Left renal pelvis (tissue), 4 donors: ENCODE measurements at places on chromosomes 7 and 10. TPM values are rescaled to one million over a fixed set of nuclear protein-coding genes. Genes with fewer than 3 reads are reported as not detected.

PRKG1 gene
- polyA plus RNA-seq = 13.6 TPM

ARL5B gene
- polyA plus RNA-seq = 43.2 TPM

CALY gene
- polyA plus RNA-seq = not detected

TCTN3 gene
- polyA plus RNA-seq = 67.8 TPM

CDHR3 gene
- polyA plus RNA-seq = 5.9 TPM

VGF gene
- polyA plus RNA-seq = 0.10 TPM

TUBB8 gene
- polyA plus RNA-seq = 0.57 TPM

DNA sequence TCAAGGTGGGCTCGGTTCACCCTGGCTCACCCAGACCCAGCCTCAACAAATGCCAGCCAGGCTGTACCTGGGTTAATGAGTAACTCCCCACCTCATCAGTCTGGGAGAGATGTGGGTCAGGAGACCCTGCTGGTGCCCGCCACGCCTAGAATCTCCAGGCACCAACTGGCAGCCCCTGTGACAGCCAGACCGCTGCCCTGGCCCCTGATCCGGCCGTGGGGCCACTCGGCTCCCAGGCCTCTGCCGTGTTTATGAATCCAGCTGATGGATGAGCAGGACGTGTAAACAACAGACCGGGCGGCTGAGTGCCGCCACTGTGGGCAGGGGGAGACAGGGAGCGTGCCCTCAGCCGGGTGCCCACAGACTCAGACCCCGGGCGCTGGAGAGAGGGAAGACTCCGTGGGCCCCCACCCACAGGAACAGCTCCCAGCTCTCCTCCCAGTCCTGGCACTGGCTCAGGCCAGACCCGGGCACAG lies 34.0 kb upstream of the PDGFA start:
- no peak for DNase-seq

DNA sequence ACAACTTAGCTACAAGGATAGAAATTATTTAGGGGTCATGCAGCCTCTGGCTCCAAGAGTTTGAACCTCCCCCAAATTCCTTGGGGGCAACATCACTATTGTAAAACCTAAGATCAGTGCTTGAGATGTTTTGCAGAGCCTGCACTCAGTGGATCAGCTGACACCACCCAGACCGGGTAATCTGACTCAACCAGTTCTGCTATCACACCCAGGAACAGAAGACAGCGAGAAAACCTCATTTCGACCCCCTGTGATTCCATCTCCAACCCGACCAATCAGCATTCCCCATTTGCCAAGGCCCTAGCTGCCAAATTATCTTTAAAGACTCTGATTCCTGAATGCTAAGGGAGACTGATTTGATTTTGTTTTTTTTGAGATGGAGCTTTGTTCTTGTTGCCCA lies 5.2 kb downstream of the TACR2 start:
- DNase-seq = no peak

GRCh38 chr10:110873951-110874350 lies 2.2 kb downstream of the PDCD4 start:
- no peak for DNase-seq

DNA sequence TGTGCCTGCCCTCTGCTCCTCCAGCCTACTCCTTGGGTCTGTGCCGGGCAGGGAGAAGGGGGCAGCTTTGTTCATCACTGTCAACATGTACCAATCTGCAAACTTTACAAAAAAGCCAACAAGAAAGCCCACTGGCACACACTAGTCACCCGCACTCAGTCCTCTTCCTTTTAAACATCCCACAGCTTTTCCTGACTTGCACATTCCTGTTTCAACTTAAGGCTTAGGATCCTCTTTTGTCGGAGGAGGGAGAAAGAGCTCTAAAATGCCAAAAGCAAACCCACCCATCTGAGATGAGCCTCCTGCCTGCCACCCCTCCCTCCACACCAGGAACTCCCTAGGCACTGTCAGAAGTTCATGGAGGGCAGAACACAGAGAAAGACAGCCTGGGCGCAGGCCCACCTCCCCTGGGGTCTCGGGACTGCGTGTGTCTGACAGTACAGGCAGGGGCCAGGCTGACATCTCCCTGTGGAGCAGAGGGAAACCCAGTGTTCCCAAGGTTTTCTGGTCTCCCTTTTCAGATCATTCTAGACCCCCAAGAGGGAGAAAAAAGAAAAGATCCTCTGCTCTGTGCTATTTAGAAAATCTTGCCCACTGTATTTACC lies 5.4 kb downstream of the PDIA4 start:
- DNase-seq = no peak

DNA sequence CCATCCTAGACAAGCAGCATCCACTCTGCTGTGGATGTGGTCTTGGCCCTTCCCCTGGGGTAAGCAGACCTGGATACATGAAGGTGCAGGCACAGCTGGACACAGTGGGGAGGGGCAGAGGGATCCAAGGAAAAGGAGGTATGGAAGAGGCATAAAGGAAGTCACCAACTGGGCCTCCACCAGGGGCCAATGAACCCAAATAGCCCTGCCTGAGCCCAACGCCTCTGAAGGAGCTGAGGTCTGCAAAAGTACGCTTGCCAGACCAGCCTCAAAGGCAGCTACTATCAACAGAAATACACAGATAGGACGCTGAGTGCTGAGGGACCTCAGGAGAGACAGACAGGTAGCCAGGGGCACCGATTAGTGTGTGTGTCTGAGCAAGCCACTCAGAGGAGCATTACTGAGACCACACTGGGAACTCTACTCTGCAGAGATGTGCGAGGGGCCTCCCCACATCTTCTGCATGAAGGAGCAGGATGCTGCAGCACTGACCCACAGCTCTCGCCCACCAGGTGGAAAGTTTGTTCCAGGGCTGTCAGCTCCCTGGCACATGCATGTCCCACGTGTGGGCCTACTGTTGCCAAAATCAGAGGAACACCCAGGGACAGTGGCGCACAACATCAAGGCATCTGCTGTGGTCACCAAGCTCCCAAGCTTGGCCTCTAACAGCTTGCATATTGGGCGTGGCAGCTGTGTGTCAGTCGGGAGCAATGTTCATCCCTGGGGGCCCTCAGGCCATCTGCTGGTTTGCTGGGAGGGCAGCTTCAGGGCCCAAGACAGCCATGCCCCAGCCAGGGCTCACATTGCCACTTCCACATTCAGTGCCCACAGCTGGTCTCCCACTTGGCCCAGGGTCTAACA lies 40.0 kb downstream of the MKI67 start:
- DNase-seq = no peak

DNA sequence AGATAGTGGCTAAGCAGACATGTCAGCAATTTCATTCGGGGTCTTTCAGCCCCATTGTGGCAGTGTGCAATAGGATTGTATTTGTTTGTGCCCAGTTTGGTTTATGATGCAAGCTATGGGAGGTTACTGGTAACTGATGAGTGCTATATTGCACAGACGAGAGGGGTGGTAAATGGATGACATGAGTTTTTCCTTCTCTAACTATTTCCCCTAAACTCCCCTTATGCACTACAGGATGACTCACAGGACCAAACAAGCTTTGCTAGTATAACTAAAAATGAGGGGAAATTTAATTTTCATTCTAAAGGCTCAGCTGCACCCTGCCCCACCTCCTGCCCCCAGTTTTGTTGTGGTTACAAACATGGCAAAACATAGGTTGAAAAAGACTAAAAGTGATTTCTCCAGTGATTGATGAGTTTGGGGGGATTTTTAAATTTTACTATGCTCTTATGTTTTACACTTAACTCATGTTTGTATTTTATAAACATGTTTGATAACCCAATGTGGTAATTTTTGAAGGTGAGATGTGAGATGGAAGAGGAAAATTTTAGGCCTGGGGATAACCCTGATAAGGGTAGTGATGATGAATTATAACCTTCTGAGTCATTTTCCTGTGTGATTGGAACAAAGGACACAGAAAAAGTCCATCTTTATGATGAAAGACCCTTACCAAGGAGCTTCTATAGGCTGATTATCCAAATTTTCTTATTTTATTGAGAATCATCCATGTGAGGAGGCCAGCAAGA lies 60.8 kb upstream of the NAMPT start:
- no peak for DNase-seq

DNA sequence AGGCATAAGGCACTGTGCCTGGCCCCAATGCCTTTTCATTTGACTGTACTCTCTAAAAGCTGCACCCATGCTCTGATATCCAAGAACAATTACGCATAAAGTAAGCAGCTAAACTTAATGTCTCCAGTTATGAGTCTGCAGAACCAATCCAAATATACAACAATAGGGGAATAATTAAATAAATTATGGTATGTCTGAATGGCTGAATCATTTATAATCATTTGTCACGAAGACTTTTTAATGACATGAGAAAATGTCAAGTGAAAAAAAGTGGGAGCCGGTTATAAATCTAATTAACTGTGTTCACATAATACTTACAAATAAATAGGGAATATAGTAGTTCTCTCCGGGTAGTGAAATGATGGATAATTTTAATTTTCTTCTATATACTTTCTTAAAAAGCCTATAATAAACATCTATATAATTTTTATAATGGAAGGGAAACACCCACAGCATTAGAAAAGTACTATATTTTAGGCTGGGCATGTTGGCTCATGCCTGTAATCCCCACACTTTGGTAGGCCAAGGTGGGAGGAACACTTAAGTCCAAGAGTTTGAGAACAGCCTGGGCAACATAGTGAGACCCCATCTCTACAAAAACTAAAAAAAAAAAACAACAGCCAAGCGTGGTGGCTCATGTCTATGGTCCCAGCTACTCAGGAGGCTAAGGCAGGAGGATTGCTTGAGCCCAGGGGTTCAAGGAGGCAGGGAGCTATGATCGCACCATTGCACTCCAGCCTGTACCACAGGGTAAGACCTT lies 14.2 kb downstream of the SLC37A3 start:
- DNase-seq = no peak

- no peak for DNase-seq
Measured at GRCh38 chr10:22550732-22551131, 163.6 kb downstream of the PIP4K2A start.

- DNase-seq = no peak
Measured at GRCh38 chr10:89296220-89296648, 5.6 kb upstream of the IFIT2 start.

DNA sequence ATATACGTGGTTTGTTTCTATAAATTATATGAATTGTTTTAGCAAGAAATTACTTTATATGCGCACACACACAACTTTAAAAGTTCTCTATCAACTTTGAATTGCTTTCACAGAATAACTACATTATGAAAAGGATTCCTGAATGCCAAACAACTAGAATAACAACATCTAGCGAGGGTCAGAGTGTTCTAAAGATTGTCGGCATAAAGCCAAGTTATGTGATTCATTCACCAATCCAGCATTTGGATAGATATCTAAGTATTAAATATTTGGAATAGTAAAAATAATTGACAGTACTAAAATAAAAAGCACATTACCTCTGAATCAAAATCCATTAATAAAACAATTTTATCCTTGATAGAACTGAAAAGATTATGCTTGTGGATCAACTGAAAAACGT lies 125.3 kb upstream of the AMPH start:
- DNase-seq = no peak

DNA sequence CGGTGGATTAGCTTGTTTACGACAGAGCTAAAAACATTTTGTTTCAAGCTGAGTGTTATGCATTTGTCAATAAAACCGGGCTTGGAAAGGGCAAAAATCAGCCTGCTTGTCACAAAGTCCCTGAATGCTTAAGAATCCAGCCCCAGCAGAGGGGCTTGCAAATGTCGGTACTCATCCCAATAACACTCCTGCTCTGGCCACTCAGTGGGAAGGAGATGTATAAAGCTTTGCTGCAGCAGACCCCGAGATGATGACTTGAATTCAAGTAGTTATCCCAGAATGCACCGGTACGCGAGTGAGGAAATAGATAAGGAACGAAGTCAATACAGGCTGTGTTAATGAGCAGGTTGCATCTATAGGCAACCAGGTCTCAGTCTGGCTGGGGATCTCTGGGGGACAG lies 662.3 kb downstream of the CCSER2 start:
- DNase-seq = no peak

DNA sequence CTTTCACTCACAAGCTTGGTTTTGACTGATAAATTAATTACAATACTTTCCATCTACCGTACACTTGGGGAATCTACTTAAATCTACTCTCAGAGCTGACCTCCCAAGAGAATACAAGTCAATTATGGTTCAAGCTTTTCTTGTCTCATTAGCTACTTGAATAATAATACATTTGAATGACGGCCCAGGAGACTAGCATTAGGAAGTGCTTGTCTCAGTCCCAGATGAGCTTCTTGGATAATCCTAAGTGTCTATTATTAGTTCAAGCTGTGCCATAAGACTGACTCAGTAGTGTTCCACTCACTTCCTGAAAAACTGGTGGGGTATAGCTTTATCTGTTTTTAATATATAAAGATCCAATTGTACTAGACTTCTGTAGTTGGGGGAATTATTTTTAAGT lies 100.2 kb downstream of the GNAT3 start:
- no peak for DNase-seq

DNA sequence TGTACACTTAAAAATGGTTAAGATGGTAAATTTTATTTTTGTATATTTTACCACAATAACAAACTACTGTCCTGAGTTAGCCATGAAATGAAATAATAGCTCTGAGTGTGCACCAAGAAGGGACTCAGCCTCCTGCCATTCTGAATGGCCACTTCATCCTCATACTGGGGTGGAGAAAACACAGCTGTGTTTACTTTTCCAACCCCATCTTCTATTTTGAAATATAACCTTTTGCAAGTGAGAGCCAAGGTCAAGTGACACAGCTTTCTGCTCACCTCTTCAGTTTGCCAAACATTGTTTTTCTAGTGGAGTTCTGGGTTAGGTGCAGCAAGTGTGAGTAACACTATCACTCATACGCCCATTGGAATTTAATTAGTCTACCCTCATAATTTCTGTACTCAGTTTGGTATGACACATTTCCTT lies 107.4 kb upstream of the GLCCI1 start:
- DNase-seq = peak; percentile 17

- no peak for DNase-seq
Measured at GRCh38 chr10:86085686-86086085, 280.9 kb downstream of the GRID1 start.
